Suppressor macrophage treated with lipopolysaccharide for 1 hour (primary cell): ENCODE measurements at places on chromosomes 6 and 20.
A peak's percentile ranks its signal among the peaks of the same experiment; 100 is the strongest.

DNA sequence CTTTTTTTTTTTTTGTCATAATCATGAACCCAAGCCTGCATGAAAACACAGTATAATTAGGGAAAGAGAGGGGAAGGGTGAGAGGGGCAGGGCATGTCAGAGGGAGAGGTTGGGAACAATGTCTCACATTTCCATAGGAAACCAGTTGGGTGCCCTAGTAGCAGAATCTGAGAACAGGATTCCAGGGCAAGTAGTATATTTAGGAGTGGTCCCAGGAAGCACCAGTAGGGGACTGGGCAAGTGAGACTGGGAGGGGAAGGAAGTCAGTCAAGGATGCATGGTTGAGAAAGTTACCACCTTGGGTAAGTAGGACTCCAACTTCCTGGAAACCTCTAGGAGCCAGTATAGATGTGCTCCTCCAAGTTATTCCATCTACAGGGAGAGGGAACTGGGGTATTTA, 88.6 kb upstream of the MAFB start:
- DNase-seq: no peak

DNA sequence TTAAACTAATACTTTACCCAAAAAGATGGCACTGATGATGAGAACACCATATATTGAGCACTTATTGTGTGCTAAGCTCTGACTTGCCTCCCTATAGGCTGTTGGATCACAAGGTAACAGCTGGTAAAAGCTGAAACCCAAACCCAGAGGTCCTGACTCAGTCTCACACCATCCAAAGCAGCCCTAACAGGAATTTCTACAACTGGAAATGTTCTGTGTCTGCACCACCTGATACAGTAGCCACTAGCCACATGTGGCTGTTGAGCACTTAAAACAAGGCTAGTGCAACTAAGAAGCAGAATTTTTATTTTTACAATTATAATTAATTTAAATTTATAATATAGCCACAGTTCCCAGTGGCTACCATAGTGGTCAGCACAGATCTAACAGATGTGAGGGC, 15.6 kb upstream of the MATN4 start:
- DNase-seq: peak; percentile 56

- DNase-seq: no peak
These were observed 79.3 kb downstream of the COL12A1 start for GRCh38 chr6:75126518-75126917.

DNA sequence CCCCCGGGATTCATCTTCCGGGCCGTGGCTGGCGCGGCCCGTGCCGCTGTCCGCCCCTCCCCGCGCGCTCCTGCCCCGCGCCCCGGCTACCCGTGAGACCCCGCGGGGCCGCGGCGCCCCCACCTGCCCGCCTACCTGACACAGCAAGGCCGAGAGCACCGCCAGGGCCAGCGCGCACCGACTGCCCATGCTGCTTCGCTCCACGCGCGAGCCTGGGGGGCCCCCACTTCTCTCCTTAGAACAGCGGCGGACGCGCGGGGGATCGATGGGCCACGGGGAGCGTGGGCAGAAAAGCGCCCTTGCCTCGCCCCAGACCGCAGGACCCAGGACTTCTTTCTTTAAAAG, 955 bp downstream of the DLL1 start:
- DNase-seq: no peak

DNA sequence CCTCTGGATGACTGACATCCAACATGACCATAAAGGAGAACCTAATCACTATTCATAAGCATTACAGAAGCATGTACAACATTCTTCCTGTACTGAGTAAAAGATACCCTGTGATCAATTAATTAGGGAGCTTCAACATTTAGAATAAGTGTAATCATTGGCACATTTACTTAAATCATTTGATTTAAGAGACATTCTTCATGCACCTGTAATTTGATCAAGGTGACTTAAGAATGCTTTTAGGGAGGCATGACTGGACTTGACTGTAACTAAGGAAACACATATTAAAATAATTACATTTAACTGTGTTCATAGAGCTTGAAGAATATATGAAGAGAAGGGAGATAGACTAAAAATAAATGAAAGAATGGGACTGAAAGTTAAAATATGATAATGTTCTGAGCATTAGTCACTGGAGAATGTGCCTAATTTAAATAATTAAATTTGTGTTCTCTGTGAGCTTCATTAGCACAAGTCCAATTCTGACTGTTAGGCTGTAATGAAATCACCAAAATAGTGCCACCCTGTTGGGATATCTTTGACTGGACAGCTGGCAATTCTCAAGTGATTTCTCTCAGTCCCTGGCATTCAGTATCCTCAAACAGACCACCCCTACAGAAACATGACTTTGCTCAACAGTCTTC, 295.5 kb upstream of the ADGRB3 start:
- no peak for DNase-seq

DNA sequence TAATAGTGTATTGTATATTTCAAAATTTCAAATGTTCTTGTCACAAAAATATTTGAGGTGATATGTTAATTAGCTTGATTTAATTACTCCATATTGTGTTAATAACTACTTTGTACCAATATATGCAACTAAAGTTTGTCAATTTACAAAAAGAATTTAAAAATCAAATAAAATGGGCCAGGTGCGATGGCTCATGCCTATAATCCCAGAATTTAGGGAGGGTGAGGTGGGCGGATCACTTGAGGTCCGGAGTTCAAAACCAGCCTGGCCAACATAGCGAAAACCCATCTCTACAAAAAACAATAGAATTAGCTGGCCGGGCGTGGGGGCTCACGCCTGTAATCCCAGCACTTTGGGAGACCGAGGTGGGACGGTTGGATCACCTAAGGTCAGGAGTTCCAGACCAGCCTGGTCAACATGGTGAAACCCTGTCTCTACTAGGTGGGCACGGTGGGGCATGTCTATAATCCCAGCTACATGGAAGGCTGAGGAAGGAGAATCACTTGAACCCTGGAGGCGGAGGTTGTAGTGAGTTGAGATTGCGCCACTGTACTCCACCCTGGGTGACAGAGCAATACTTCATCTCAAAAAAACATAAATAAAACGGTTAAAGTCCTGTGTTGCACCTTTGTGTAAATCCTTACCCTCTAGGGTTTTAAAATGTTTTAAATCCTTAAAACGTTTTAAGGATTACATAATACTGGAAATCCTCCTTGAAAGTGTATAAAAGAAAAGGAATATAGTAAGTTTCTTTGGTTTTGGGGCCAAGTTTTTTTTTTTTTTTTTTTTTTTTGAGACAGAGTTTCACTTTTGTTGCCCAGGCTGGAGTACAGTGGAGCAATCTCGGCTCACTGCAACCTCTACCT, 4.0 kb downstream of the HSPA1B start:
- DNase-seq: peak; percentile 58
